T-helper 17 cell (primary cell): ENCODE measurements at places on chromosomes 7 and 10.

- no peak for DNase-seq
Measured at GRCh38 chr7:29844559-29844958, 38.3 kb downstream of the WIPF3 start.

GRCh38 chr10:52965509-52965908, 192.9 kb upstream of the MBL2 start:
- no peak for DNase-seq

DNA sequence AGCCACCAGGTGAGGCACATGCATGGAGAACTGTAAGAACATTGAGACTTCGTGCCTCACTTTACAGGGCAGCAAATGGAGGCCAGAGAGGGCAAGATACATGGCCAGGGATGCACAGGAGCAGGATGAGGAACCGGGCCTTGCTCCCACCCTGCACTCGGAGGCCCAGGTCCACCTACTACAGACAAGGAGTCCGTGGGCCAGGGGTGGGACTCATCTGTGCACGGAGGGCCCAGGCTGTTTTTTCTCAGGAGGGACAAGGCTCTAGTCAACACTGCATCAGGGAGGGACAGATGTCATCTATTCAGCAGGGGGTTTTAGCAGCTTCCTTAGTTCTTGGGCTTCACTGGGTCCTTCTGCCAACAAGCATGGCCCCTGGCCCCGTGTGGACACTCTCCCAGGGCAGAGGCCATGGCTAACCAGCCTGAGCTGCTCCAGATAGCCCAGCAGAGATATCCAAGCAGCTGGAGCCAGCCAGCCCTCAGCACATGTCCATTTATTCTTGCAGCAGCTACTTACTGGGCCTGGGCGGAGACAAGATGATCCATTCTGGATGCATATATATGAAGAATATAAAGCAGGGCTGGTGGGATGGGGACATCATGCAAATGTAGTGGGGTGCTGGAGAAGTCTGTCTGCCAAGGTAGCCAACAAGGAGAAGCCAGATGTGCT, 134.5 kb upstream of the RET start:
- no peak for DNase-seq

GRCh38 chr10:133174689-133175263, 14.8 kb downstream of the KNDC1 start:
- DNase-seq: no peak

DNA sequence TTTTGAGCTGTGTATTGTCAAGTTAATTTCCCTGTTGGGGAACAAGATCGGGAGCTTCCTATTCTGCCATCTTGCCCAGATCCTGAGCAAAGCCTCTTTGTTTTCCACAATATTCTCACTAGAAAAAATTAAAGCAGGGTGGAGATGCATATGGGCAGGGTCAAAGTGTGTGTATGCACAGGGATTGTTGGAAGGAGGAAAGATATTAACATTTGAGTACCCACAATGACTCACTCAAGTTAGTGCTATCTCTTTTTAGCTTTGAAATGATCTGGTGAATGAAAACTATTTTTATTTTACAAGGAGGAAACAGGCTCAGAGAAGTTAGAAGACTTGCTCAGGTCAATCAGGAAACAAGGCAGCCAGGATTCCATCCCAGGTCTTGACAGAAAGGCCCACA, 6.7 kb upstream of the BTBD16 start:
- no peak for DNase-seq

DNA sequence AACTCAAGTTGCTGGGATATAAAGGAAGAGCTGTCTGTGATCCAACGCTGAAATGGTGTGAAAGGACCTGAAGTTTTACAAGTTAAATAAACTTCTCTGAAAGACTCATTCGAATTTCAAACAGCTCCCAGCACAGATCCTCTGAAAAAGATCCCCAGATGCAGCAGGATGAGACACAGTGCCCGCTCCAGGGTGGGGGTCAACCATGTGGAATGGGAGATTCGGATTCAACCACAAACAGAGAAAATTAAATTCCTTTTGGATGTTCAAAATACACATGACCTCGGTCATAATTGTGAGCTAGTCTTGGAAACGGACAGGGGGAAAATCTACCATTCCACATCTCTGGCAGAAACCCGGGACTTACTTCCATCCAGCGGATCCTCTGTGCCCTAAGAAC, 119.6 kb downstream of the PRKAG2 start:
- no peak for DNase-seq

- DNase-seq: no peak
Measured at GRCh38 chr7:150919160-150919559, 59.0 kb downstream of the KCNH2 start.

GRCh38 chr10:34859170-34859569, 44.1 kb upstream of the PARD3 start:
- DNase-seq: no peak

- no peak for DNase-seq
Measured at GRCh38 chr7:73832806-73833205, 2.0 kb downstream of the CLDN4 start.

DNA sequence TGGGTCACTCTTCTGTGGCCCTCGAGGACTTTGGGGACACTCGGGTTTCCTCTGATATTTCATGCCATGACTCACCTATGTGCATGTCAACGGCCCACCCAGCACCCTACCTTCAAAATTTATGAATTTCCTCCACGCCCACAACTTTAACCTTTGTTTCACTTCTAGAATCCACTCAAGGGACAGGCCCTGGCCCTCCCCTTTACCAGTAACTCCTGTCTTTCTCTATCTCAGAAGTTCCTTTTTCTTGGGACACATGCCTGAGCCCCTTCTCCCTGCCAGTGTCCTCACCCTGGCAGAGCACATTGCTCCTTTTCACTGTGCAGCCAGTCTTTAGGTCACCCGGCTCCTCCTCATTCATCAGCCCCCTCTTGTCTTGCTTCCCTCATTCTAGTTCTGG, 282.5 kb upstream of the KLF6 start:
- DNase-seq: no peak

- DNase-seq: no peak
Measured at GRCh38 chr7:101636822-101637623, 7.9 kb upstream of the MYL10 start.

DNA sequence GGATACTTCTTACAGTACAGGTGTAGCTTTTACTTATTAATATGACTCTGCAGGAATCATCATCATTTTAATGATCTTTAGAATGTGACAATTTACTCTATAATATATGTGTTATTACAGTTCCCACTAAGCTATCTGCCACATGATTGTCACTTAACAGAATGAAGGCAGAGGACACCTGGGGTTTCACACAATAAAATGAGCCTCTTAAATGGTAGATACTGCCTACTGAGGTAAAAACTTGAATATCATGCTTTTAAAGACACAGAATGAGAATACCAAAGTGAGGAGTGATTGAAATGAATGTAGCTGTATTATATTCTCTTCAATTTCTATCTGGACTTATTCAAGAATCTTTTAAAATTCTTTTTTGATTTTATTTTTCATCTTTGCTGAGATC, 1255.3 kb upstream of the LRRN3 start:
- DNase-seq: no peak

DNA sequence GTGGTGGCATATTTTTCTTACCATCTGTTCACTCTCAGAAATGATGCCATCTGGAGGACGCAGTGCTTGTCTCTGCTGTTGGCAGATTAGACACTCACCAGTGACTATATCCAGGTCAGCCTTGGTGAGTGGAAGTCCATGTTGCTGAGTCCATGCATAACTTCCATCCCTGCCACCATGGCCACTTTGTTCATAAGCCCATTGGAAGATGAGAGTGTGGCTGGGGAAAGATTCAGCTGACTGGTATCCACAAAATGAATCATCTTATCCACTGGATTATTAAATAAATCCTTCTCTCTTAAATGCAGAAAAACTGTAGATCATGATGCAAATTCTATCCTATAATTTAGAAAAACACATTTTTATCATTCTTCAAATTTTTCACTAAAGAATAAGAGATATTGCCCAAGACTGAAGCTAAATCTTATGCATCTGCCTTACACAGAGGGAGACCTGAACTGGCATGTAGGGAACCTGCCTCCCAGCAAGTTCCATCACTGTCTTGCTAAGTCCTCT, 726.9 kb downstream of the TNS3 start:
- no peak for DNase-seq

DNA sequence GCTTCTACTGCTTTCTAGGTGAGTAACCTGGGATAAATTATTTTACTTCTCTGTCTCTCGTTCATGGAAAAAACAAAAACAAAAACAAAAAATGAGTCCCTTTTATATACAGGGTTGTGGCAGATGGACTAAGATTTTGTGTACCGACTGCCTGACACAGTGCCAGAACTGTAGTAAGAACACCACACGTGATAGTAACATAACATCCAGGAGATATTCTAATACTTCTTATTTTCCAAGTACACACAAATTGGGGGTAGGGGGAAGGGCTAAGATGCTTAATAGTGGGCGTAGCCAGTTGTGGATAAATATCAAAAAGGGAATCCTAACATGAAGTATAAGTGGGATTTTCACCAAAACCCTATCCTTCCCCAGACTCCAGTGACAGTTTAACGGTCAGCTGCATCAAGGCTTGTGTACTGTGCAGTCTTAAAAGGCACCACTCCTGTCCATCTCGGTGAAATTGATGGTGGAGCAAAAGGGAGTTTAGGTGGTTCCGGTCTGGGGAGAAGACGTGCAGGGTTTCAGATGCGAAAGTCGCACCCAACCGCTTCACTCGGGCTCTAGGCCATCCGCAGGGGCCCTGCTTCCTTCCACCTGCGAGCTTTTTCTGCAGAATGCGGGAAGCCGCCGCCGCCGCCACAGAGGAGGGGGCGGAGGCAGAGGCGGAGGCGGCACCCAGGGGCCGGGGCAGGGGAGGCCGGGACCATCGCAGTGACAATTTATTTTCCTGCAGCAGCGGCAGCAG, at the start of gene STAMBPL1:
Gene STAMBPL1 (plus strand): TSS at position 712 of the 748 bp plus-strand sequence. CDS start 21,464 bp downstream, outside the sequence.
- DNase-seq: no peak

GRCh38 chr10:132946-133898, 2.0 kb upstream of the ZMYND11 start:
- no peak for DNase-seq

- DNase-seq: no peak
Measured at GRCh38 chr10:15229268-15229667, 60.8 kb upstream of the NMT2 start.

- DNase-seq: no peak
Measured at GRCh38 chr10:86981716-86982115, 13.4 kb downstream of the ADIRF start.

DNA sequence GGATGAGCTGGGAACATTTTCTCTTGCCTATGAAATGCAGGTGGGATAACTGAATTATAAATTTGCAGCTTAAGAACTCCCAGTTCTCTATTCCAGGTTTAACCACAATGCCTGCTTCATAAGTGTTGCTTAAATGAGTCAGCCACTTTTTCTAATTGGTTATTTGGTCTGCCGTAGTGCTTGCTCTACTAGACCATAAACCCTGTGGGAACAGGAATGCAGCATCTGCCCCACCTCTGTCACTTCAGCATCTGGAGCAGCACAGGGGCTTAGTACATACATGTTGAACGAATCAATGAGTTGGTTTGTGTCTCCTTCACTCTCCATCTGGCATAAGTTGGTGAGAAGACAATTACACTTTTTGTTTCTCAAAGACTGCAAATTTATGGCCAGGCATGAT, 95.2 kb upstream of the PTER start:
- no peak for DNase-seq

GRCh38 chr10:96984541-96985131, 152.5 kb downstream of the LCOR start:
- DNase-seq: no peak

DNA sequence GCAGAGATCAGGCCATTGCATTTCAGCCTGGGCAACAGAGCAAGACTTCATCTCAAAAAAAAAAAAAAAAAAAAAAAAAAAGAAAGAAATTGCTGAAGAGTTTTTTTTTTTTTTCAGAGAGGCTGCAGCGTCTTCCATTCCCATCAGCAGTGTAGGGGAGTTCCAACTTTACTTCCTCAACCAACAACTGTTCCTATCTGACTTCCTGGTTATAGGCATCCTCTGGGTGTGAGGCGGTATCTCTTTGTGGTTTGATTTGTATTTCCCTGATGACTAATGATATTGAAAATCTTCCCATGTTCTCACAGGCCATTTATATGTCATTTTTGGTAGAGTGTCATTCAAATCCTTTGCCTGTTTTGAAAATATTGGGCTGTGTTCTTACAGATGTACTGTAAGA, 40.2 kb downstream of the PRTFDC1 start:
- no peak for DNase-seq

DNA sequence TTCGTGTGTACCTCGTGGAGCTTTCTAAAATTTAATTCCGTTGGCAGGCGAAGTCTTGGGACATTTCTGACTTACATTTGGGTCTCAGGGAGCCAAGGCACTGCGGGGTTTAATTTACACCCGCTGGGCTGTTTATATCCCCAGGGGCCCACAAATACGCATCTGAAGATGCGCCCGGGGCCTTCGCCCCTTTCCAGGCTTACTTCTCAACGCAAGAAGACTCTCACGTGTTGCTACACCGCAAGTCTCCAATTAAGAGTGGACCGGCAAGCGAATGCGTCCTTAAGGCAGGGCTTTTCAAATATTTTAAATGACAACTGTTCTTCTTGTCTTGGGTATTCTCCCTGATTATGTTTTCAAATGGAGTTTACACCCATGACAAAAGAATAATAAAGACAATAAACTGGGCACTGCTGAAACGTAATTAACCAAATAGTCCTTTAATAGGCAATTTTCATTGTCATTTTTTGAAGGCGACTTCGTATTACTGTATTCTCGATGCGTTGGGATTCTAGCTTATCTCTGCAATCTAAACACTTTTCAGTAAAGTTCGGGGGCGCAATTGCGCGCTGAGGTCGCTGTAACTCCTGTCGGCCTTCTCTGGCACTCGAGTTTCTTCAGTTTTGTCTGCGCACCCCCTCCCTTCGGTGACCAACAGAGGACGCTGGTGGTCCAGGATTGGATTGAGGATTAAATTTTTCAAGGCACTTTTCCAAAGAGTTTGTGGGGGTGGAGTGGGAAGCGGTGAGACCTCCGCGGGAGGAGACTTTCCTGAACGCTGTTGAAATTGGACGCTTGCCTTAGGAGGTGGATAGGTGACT, 837 bp upstream of the IGFBP3 start:
- no peak for DNase-seq

- DNase-seq: no peak
Measured at GRCh38 chr7:155395176-155395797, 62.6 kb upstream of the EN2 start.

- DNase-seq: no peak
Measured at GRCh38 chr10:103669243-103669929, 175.9 kb downstream of the NEURL1 start.

- no peak for DNase-seq
Measured at GRCh38 chr10:84238909-84239308, 2.4 kb downstream of the LRIT1 start.
